ENCODE measurements at places on chromosomes 6 and 20.

- DNase-seq, result no peak
Measured at GRCh38 chr6:16562498-16562897, 198.8 kb downstream of the ATXN1 start.

DNA sequence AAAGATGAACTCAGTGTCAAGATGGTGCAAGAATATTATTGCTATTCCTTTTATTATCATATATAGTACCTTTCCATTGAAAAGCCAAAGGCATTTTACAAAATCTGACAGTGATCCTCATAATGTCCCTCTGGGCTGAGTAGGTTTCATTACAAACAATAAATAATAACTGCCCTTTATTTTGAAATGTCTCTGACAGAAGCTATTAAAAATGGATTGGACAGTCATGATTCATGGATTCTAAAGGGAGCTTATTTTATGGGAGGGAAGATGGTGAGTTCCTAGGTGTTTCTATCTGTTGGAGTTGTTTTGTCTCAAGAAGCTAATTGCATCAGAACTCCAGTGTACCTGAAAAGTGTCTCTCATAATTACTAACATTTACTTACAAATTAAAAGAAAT is 30.4 kb upstream of the HDAC2 start:
- DNase-seq, result no peak

DNA sequence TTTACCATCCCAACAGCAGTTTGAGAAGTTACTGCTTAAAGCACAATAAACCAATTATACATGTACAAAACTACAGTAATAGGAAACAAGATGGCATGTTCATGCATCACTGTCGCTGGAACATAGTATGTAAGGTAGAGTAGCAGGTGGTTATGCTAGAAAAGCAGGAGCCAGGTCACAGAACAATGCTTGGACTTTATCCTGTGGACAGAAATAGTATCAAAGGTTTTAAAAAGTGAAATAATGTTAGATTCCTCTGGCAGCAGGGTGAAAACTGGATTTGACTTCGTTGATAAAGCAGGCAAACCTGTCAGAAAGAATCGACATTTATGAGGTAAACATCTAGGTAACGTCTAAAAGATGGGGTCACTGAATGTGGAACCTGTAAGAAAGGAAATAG is 2.5 kb downstream of the BLOC1S5 start:
- no peak for DNase-seq

DNA sequence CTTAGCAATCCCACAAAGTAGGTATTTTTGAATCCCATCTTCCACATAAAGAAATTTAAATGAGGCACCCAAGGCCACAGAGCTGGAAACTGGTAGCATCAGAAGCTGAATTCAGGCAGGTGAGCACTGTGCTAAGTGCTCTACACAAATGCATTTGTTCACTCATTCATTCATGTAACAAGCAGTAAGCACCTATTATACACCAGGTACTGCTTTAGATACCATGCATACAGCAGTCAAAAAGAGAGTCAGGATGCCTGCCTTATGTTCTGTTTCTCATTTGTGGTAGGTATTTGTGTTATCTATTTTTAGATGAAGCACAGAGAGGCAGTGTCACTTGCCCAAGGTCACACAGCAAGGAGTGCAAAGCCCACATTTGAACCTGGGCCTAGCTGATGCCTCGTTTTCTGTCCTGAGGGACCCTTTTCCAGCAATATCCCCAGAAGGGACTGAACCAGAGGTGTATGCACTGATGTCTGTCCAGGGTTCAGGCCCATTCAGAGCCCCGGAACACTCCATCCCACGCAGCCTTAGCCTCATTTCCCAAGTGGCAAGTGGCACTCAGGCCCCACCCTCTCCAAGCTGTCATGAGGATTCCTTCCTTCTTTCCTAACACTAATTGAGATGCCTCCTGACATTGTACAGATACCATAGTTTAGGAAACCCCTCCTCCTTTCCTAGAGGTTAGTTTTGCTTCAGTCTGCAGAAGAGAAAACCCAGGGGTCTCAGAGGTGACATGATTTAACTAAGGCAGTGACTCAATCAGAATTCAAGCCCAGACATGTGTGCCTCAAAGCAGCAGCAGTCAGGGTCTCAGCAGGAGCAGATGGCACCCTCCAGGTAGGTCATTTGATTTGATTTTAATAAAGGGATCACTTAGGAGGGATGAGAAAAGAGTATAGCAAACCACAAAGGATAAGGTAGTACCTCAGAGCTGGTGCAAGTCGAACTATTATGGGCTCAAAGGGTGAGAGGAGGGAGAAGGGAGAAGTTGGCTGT is 61.2 kb upstream of the SIRPA start:
- DNase-seq, result no peak

GRCh38 chr6:5998711-5999687 is 7.7 kb downstream of the NRN1 start:
- DNase-seq, result no peak

GRCh38 chr20:49587111-49587570 is 19.2 kb upstream of the PTGIS start:
- no peak for DNase-seq

DNA sequence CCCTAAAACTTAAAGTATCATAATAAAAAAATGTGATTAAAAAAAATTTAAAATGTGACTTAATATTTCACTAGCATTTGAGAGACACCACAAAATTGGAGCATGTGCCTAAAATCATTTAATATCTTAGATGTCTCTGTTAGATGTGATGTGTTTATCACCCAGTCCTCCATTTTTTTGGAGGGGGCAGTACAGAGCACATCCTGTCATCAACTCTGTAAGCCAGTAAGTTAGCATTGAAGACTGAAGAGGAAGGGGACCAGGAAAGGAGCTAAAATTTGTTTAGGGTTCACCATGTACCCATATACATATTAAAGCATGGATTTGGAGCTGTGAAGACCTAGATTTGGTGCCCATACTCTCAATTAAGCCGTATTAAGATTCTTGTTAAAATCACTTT is 30.7 kb upstream of the ADIG start:
- no peak for DNase-seq

DNA sequence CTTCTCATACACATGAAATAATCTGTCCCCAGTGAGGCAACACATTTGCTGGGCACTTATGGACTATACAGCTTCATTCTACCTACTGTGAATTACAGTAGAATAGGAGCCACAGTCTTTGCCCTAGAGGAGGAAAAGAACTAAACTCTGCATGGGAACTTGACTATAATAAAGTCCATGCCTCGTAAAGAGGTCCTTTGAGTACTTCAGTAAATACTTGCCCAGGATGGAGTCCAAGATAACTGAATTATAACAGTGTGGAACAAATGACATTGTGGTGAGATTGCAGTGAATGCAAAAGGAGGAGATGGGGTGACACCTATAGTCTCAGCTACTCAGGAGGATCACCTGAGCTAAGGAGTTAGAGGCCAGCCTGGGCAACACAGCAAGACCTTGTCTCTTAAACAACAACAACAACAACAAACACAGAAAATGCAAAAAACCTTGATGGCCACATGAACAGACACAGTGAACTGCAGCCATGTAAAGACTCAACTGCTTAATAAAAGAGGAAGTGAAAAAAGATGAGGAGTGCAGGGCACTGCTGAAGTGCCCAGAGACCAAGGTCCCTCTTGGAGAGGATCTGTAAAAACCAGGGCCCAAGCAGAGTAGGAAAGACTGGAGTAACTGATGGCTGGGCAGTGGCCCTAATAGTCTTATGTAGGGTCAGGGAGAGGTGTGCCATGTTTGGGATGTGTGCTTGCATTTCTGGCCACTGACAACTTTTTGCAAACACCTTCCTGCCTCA is 3.7 kb downstream of the MRPS18A start:
- no peak for DNase-seq

DNA sequence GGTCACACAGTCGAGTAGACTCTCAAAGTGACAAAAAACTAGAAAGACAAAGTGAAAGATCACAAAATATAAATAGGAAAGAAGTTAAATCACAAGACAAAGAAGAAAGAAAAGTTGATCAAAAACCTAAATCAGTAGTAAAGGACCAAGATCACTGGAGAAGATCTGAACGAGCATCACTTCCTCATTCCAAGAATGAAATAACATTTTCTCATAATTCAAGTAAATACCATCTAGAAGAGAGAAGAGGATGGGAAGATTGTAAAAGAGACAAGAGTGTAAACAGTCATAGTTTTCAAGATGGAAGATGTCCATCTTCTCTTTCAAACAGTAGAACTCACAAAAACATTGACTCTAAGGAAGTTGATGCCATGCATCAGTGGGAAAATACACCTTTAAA is 31.6 kb upstream of the GJA10 start:
- DNase-seq, result no peak

GRCh38 chr6:39310542-39310941 is 3.7 kb downstream of the KCNK17 start:
- no peak for DNase-seq

DNA sequence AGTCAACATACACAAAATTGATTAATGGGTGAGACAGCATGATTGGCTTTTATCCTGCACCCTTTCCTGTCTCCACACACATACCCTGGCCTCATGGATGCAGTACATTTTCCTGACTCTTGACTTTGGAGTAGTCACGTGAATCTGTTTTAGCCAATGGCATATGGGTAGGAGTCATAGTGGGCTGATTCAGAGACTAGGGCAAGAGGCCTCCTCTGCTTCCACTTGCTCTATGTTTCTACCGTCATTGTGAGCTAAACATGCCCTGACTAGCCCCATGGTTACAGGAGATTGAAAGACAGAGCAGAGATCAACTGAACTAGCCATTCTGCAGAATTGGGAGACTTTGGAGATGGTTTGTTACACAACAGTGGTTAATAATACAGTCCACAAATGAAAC is 850.0 kb downstream of the DHX35 start:
- DNase-seq, result no peak

DNA sequence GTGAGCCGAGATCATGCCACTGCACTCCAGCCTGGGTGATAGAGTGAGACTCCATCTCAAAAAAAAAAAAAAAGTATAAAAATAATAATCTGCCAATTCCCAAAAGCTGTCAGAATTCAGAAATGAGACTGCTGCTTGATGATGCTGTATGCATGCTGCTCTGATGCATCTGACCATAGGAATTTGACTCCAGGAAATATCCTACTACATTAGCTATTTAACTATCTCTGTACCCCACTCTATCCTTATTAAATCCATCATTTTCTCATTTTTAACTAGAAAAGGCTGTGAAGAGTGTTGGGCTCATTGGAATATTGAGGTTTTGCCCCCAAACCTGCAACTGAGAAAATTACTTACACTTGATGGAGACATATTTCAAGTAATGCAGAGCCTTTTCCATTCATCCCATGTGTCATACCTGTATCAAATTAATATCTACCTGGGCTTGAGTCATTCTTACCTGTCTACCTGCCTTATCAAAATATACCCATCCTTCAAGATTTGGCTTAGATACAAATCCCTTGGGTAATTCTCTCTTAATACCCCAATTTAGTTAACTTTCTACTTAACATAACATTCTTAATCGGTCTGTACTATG is 135.2 kb upstream of the PREP start:
- DNase-seq, result no peak

DNA sequence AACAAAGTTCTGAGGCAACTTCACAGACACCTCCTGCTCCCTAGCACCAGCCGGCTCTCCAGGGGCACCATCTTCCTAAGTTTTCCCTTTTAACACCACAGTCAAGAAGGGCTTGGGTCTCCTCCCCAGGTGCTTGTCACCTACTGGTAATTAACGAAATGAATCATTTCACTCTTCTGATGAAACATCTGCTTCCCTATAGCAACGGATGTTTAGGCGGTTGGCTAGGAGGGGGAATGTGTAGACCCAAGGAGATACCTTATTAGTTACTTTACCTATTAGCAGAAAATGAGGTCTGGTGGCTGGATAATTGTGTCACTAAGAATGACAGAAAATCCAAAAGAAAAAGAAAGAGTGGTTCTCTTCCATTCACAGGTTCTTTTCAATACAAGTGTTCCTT is 46.3 kb upstream of the FABP7 start:
- DNase-seq, result no peak

DNA sequence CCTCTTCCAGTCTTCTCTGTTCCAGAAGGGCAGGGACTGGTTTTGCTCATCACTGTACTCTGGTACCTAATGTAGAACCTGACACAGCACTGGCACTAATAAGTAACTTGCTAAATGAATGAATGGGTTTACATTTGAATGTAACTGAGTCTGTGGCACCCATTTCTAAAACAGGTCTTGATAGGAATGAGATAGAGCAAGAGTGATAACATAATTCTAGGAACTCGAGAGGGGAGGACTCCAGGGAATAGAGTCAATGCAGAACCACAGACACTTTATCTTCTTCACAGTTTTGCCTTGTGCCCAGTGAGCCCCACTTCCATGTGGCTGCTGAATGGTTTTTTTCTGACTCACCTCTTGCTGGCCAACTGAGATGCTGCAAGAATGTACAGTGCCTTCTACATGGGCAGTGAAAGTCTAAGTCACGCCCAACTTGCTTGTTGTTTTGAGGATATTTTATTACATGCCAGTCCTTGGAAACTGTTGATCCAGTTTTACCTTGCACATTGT is 61.1 kb downstream of the TBC1D7 start:
- DNase-seq, result no peak

DNA sequence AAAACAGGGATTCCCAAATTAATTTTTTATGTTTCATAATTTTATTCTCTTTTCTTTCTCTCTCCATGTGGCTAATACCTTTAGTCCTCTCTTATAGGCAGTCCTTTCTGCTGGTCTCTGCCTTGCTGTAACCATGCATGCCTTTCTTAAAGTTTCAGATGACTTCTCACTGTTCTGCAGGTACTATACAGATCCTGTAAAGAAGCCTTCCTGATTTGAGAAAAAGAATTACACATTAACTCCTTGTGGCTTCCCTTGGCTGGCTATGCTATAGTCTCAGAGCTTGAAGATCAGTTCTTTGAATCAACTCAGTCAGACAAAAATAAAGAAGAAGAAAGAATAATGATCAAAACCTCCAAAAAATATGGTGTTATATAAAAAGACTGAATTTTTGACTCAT is 7.3 kb upstream of the GPR63 start:
- DNase-seq, result no peak

DNA sequence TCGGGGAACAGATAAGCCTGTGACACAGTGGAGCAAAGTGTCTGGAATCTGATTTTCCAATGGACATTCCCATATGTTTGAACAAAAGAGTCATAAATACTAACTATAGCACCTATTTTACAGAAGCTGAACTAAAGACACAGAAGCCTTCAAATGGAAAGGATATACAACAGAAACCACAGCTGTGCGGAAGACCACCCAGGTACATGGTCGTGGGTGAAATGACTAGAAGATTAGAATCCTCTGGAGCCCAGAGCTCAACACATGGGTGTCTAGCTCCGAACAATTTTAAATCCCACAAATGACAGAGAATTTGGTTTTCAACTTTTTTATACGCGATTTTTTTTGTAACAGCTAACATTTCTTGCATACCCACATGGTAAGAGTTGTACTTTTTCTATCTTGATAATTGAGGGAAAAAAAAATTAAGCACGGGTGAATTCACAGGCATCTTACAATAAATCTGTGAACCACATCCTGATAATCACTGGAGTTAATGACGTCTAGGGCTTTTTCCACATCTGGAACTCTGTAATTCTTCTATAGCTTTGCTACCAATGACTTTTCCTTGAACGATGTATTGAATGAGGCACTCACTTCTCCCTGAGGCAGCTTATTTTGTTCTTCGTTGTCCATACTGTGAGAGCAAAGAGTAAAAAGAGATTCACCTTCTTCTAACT is 271.1 kb upstream of the AGPAT4 start:
- DNase-seq, result no peak
